Activated CD4-positive, alpha-beta memory T cell treated with anti-CD3 and anti-CD28 coated beads, Interleukin-2, amount 10 ng/mL, durations not matched to agents 7 days and 5 days (primary cell): ENCODE measurements at places on chromosomes 5 and 9.

- DNase-seq = no peak
Measured at GRCh38 chr5:121968910-121969607, 7.3 kb downstream of the SRFBP1 start.

DNA sequence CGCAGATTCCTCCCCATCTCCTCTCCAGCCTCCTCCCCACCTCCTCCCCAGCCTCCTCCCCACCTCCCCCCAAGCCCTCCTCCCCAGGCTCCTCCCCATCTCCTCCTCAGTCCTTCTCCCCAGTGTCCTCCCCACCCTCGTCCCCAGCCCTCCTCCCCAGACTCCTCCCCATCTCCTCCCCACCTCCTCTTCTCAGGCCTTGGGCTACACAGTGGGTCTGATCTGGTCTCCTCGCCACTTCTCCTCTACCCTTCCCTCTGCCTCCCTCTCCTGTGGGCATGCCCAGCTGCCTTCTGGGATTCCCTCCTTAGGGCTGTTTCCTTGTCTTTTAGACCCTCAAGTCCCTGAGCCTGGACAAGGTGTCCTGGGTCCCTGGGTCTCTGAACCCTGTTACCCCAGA lies 28.3 kb downstream of the CXXC5 start:
- DNase-seq = no peak

DNA sequence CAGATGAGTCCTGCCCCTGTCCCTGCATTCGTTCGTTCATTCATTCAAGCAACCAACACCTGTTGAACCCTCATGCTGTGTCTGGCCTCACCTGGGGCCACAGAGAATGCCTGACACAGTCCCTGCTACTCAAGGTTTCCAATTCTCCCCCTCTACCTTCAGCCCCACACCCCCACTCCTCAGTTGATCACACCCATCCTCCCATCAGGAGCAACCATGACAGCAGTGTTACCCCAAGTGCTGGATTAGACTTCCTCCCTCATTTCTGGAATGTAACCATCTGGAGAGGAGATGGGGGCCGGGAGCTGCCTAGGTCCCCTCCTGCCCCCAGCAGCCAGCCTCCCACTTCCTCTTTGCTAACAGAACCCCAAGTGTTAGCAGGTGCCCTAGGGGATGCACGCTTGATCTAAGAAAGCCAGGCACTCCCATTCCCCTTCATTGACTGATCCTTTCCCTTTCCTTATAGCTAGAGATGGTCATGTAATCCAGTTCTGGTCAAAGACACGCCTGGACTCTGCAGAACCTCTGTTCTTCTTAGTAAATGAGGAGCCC lies 57.2 kb downstream of the SMIM23 start:
- DNase-seq = no peak

GRCh38 chr9:4678679-4679267 lies 596 bp upstream of the CDC37L1 start:
- DNase-seq = no peak

DNA sequence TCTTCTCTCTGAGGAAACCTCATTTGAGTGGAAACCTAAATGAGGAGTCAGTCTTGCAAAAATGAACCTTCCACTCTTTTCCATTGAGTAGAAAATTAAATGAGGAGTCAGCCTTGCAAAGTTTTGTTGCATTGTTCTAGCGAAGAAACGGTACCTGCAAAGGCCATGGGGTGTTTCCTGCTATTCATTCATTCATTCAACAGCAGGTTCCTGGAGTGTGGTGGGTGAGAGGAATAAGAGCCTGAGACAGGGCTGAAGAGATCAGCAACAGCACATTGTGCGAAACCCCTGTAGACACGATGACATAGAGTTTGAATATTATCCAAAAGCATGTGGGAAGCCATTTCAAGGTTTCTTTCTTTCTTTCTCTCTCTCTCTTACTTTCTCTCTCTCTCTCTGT lies 14.6 kb upstream of the SETX start:
- no peak for DNase-seq

DNA sequence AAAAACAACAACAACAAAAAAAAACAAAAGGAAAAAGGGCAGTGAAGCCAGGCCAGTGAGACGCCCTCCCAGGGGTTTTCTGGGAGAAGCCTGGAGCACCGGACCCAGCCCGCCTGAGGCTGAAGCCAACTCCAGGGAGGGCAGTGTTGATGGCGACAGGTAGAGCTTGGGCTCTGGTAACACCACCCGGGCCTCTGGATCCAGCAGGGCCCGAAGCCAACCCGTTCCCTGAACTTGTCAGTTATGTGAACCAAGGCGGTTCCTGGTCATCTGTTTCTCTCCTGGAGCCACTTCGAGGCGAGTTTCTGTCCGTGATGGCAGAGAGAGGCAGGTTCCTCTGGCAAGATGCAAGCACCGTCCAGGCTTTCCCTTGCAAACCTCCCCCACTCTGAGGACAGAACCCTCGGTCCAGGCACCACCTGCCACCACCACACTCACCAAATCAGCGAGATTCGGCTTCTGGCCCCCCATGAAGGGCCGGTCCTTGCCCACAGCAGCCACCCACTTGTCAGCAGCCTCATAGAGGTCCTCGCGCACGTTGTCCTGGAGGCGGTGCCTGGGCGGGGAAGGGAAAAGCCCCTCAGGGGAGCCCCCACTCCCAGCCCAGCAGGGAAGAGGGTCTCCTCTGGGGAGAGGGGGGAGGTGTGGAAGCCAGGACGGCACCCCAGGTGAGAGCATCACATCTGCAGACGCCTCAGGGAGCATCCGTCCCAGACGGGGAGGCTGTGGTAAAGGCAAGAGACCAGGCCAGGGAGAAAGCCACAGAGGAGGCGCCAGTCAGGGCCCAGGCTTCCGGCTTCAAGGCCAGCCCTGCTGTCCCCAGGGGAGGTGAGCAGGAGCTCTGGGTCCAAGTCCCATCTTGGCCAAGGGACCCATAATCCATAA lies 5.4 kb downstream of the PTGES2 start:
- no peak for DNase-seq

DNA sequence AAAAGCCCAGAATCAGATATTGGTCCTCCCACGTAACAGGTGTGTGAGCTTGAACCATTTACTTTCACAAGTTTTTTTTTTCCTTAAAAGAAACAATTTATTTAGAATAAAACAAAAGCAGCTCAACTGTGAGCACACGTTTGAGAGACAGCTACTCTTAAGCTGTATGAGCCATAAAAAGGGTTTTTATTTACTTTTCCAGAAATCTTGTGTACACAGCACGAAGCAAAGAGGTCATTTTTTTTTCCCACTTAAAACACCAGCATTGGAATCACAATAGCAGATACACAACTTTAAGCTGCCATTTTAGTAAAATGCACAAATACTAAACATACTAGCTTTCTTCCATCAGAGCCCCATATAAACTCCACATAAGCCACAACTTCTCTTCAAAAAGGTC lies 44.6 kb downstream of the JAKMIP2 start:
- no peak for DNase-seq

DNA sequence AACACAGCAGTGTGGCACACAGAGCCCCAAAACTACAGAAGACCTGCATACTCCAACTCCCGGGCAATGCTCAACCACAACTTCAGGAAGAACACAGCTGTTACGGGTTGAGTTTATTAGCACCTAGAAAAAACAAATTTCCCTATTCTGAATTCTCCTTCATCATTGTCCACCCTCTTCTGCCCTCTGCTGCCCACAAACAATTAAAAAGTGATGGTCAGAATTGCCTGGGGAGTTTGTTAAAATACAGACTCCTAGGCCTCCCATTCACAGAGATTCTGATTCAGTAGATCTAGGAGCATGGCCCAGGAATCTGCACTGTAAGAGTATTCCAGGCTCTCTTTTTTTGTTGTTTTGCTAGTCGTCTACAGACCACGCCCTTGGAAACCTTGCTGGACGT lies 310.6 kb downstream of the NDUFS4 start:
- no peak for DNase-seq

DNA sequence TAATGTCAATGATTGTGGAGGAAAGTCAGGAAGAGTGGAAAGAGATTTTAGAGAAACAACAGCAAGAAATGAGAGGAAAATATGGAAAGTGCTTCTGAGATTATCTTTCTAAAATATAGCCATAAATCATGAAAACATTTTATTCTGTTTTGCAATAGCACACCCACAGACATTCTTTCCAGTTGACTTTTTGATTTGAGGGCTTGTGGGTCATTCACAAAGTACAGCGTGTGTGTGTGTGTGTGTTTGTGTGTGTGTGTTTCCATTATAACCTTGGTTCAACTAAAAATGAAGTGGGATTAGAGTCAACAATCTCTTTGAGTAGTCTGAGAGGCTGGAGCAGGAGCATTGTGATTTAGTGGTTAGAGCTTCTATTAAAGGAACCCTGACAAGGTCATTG lies 116.6 kb upstream of the GAS1 start:
- no peak for DNase-seq

DNA sequence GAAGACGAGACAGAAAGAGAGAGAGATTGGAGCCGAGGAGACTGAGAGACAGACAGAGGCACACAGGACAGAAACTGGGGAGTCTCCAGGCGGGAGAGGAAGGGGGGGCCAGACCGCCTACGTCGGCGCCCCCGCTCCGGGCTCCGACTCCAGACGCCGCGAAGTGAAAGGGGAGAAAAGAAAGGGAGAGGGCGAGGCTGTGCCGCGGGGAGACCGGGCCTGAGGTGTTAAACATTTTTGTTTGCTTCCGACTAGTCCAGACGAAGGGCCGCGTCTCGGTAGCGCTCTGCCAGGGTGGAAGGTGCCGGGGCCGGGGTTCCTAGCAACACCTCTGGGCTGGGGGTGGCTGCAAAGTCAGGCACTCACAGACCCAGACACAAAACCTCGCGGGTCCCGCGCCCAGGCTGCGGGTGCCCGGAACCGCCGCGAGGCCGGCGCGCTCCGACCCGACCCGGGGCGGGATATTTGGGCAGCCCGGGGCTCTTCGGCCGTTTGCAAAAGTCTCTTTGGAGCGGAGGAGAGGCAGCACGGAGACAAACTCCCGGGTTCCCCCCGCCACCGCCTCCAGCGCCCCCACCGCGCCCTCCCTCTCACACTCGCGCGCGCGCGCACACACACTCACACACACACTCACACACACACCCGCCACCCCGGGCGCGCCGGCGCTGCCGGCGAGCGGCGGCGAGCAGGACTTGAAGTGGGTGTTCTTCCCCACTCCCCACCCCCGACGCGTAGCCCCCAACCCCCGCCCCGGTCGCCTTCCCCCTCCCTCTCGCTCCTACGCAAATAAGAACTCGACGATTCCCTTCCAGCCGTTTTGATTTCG lies 626 bp upstream of the FST start:
- DNase-seq = peak; percentile 22
